Dermis microvascular lymphatic vessel endothelial cell (primary cell): ENCODE measurements at places on chromosomes 12 and 14. TPM values are rescaled to one million over a fixed set of nuclear protein-coding genes. Genes with fewer than 3 reads are reported as not detected.

DNA sequence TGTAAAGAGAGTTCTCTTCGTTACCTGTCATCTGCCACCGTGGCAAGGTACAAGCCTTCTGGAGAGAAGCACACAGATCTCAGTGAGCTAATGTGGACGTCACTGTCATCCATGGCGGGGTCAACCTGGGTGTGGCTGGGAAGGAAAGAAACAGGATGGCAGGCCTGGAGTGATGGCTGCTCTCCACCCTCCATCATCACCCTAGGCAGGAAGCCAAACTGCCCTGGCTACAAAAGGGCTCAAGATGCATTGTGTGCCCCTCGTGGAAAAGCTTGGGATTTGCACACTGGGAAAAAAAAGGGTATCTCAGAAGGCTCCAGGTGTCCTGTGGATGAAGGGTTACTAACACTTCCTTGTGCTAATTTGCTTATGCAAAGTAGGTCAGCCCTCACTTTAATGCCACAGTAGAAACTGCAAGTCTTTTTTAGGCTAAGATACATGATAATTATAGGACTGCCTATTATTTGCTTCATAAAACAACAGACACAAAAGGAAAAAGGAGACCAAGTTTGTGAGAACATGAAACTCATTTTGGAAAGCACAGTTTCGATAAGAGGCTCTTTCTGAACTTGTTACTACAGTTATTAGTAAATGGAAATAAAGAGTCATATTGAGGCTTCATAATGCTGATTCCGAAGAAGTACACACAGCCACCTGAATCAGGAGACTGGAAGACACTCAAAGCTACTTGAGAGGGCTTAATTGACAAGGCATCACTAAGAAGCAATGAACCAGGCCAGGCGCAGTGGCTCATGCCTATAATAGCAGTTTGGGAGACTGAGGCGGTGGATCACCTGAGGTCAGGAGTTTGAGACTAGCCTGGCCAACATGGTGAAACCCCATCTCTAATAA lies 18.9 kb downstream of the RFC5 start:
- DNase-seq: no peak

DNA sequence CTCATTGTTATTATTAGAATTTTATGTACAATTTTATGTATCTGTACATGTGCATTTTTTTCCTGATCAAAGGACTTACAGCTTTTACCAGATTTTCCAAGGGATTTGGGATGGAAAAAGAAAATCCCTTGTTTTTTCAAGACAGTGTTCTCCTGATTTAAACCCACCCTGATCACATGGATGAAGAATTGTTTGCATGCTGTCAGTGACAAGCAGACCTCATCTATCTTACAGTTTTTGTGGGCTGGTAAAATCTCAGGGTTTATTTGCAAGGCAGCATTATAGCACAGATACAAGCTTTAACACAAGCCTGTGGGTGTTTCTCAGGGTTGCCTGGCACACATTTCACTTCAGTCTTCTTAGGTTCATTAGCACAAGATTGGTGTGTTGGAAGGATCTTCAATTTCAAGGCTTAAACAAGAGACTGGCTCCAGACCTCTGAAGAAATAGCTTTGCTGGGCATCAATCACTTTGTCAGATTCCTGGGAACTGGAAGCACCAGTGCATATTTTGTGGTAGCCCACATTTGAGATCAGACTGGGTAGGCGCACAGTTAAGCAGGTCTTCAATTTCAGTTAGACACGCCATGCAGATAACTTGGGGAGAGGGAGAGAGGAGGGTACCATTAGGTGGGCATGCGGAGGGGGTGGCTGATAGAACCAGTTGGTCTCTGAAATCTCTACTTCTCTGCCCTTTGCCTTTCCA lies 118.0 kb downstream of the TBX5 start:
- no peak for DNase-seq

DNA sequence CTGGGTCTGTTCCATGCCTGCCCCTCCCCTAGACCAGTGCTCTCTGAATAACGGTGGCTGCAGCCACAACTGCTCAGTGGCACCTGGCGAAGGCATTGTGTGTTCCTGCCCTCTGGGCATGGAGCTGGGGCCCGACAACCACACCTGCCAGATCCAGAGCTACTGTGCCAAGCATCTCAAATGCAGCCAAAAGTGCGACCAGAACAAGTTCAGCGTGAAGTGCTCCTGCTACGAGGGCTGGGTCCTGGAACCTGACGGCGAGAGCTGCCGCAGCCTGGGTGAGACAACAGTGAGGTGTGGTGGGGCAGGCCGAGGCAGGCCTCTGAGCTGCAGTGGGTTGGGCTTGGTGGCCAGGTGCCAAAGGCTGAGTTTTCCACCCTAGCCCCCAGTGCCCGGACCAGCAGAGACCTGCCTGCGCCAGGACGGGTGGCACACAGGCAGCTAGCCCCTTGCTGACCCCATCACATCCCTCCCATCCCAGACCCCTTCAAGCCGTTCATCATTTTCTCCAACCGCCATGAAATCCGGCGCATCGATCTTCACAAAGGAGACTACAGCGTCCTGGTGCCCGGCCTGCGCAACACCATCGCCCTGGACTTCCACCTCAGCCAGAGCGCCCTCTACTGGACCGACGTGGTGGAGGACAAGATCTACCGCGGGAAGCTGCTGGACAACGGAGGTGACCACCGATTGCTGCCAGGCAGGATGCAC lies 28.2 kb upstream of the LRP1-AS start:
- DNase-seq: peak; percentile 60

- peak; percentile 19 for DNase-seq
Measured at GRCh38 chr12:50271724-50272247, 11.5 kb downstream of the LIMA1 start.

GRCh38 chr14:54555651-54556050 lies 11.3 kb upstream of the SAMD4A start:
- no peak for DNase-seq

Gene ZDHHC22
- total RNA-seq: not detected in 2 replicates

Gene TECPR2
- 6.2 and 13.7 TPM in 2 replicates for total RNA-seq
